ENCODE measurements at places on chromosomes 3 and 15.
A peak's percentile ranks its signal among the peaks of the same experiment; 100 is the strongest.

DNA sequence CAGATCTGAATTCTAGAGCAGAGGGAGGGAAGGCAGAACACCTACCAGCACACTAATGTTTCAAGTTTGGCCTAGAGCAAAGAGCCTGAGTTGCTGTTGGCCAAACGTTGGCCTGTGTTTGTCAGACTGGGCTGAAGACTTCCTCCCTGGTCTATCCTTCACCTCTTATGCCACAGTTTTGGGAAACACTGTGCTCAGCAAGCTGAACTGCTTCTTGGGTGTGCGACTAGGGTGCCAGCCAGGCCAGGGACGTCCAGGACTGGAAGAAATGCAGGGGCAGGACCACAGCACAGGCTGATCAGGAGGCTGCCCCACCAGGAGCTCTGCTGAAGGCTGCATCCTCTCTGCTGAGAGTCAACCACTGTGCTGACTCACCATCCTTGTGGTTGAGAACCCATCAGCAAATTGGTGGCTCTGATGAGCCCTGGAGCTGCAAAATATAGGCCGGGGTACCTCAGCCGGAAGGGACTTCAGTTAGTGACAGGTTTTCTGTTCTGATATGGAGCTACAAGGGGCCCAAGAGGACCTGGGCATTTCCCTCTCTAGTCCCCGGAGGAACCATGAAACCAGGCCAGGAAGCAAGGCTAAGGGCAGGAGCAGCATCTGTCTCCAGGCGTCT is 131.6 kb upstream of the RASGRP1 start:
- H3K36me3 ChIP-seq: peaks cover 3% of the 10 kb centered on the region
- H3K4me3 ChIP-seq: peak overlapping the region; percentile 72
- peaks cover 82% of the 10 kb centered on the region for H3K4me1 ChIP-seq
- H3K27me3 ChIP-seq: no peaks in the 10 kb centered on the region
- DNase-seq: peak; percentile 83

DNA sequence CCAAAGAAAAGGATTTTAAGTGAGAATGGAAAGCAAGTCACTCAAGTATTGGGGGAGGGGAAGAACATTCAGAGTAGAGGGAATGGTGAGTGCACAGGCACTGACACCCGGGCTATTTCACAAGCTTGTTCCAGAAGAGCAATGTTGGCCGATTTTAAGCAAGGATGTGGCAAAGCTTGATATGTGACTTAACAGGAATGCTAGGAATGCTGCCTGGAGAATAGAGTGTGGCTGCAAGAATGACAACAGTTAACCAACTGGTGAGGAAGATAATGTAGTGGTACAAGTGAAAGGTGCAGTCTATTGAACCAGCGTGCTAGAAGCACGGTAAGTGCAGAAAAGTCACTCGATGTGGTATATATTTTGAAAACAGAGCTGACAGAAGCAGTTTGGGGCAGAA is 6.2 kb upstream of the CCDC80 start:
- H3K4me1 ChIP-seq: peaks cover 37% of the 10 kb centered on the region
- H3K36me3 ChIP-seq: no peaks in the 10 kb centered on the region
- DNase-seq: no peak
- H3K4me3 ChIP-seq: no peak overlapping the region
- peaks cover 4% of the 10 kb centered on the region for H3K27me3 ChIP-seq

DNA sequence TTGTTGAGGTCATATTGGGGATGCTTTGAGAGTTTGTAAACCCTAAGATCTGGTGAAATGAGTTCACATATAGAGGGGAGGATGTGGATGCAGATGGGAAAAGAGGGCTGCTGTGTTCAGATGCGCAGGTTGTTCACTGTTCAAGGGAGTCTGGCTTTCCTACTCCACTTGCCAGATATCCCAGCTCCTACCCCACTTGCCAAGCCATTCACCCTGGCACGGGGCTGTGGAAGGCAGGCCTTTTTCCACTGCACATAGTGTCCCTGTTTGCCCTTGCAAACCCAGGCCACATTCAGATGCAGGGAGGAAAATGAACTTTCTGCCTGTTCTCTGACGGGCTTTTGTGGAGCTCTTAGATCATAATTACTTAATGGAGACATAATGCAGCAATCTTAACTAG is 29.0 kb downstream of the CRABP1 start:
- no peaks in the 10 kb centered on the region for H3K36me3 ChIP-seq
- H3K27me3 ChIP-seq: peaks cover 3% of the 10 kb centered on the region
- no peak for DNase-seq

DNA sequence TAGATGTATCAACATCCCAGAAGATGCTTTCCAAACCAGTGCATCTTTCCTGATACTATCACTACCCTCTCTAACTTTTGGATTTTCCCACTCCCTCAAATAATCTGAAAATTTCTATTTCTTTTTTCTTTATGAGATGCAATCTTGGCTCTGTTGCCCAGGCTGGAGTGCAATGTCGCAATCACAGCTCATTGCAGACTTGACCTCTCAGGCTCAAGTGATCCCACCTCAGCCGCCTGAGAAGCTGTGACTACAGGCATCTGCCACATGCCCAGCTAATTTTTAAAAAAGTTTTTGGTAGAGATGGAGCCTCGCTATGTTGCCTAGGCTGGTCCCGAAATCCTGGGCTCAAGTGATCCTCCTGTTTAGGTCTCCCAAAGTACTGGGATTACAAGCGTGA is 239.7 kb downstream of the SUCLG2 start:
- no peak overlapping the region for H3K4me3 ChIP-seq
- peaks cover 33% of the 10 kb centered on the region for H3K36me3 ChIP-seq
- H3K4me1 ChIP-seq: no peaks in the 10 kb centered on the region
- no peak for DNase-seq

GRCh38 chr15:90463381-90463780 is 66.3 kb upstream of the CRTC3 start:
- H3K4me3 ChIP-seq: no peak overlapping the region
- H3K36me3 ChIP-seq: peaks cover 68% of the 10 kb centered on the region
- H3K27me3 ChIP-seq: no peaks in the 10 kb centered on the region
- H3K27ac ChIP-seq: no peak overlapping the region

DNA sequence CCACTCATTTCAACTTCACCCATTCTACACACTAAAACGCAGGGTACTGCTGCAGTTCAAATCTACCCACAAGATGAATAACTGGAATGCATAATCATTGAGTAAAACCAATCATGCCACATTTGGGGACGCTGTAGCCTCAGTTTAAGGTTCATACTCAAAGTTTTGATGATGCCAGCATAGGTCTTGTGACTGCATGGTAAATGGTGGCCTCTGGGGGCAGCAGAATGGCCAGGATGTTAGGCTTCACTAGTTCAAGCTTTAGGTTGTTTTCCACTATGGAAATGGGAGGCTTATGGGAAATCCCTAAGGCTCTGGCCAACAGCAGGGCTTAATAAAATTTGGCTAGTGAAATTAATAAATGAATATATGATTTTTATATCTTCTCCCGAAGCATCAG is 104.3 kb upstream of the TSC22D2 start:
- no peaks in the 10 kb centered on the region for H3K36me3 ChIP-seq
- H3K4me3 ChIP-seq: no peak overlapping the region
- H3K27ac ChIP-seq: no peak overlapping the region
- H3K27me3 ChIP-seq: peaks cover 34% of the 10 kb centered on the region
- H3K4me1 ChIP-seq: no peaks in the 10 kb centered on the region

DNA sequence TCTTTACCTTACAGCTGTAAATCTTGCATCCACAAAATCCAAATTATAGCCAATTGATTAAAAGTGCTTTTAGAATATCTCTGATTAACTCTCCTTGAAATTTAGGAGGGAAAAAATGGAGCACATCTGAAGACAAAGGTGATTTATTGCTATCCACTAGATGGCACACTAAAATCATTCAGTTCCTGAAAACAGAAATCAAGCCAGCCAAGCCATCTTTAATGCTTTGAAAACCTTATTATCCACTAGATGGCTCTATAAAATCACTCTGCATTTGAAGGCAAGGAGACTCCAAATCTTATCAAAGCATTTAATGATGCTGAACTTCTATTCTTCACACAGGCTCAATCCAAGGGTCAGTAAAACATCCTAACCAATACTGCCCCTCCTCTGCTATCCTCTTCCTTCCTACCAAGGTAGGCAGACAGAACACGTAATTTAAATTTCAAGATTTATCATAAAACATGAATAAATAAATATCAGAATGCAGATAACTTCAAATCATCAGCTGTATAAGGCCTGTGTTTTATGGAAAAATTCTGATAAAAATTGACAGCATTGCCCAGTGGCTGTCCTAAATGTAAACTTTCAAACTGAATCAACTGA is 48.4 kb downstream of the GOLIM4 start:
- no peaks in the 10 kb centered on the region for H3K4me1 ChIP-seq
- no peak overlapping the region for H3K27ac ChIP-seq
- peak; percentile 37 for DNase-seq
- H3K4me3 ChIP-seq: no peak overlapping the region

DNA sequence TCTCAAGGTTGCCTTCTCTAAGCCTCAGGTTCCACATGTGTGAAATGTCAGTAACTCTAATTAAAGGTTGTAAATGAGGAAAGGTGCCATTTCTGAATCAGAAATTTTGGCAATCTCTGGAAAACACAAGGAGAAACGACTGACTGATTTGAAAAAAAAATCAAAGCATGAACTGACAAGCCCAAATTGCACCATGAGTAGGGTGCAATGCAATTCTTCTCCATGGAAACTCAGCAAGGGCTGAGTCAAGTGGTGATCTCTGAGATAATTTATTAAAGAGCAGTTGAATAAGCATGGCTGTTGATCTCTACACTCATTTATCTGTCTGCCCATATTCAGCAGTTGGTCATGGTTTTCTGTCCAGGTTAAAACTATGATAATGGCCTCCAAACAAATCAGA is 201.6 kb upstream of the CMC1 start:
- H3K4me1 ChIP-seq: no peaks in the 10 kb centered on the region
- H3K36me3 ChIP-seq: no peaks in the 10 kb centered on the region
- no peak overlapping the region for H3K27ac ChIP-seq
- no peak overlapping the region for H3K4me3 ChIP-seq
- no peak for DNase-seq
- H3K27me3 ChIP-seq: no peaks in the 10 kb centered on the region

GRCh38 chr3:50415816-50416215 is 56.5 kb upstream of the TMEM115 start:
- no peak for DNase-seq
- no peak overlapping the region for H3K27ac ChIP-seq
- no peaks in the 10 kb centered on the region for H3K4me1 ChIP-seq
- no peaks in the 10 kb centered on the region for H3K36me3 ChIP-seq

DNA sequence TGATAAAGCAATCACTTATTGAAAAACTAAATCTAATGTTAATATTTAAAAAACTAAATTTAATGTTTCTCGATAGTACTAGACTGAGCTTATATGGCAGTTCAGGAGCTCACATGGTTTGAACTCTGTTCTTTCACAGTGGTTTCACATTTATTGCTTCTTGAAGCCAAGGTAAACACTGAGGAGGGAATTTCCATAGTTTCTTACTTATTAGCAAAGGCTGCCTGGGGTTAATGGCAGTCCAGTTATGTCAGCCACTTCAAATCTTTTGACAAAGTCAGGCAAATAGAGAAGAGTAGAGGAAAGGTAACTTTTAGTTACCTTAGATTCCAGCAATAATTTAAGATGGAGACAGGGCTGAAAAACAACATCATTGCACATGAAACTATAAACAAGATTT is 831.5 kb downstream of the ROBO2 start:
- DNase-seq: no peak
- no peak overlapping the region for H3K27ac ChIP-seq
- H3K4me3 ChIP-seq: no peak overlapping the region
- no peaks in the 10 kb centered on the region for H3K27me3 ChIP-seq
- H3K36me3 ChIP-seq: no peaks in the 10 kb centered on the region

DNA sequence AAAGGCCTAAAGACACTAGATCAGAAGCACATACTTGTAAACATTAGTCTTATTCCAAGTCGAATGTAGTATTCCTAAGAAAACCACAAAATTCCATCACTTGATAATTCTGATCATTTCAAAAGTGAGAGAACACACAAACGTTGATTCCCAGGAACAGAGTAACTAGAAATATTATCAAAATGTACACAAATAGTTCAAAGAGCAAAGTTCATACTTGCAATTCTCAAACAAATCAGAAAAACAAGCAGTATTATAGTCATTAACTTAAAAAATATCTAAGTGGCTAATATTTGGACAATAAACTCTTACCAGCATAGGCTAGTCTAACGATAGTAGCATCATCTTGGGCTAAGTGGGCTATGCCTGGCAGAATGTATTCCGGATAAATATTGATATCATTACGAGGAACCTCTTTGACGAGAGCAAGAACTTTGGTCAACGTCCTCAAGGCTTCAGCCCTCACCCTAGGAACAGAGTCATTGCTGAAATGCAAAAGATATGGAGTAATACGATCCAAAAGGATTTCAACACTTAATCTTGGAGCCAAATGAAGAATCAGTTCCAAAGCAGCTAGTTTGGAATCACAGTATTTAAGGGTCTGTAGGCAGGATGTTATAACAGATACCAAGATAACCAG is 13.3 kb downstream of the PIK3R4 start:
- no peak for DNase-seq
- H3K4me1 ChIP-seq: peaks cover 12% of the 10 kb centered on the region
- no peaks in the 10 kb centered on the region for H3K27me3 ChIP-seq
- no peak overlapping the region for H3K27ac ChIP-seq
- peaks cover 34% of the 10 kb centered on the region for H3K36me3 ChIP-seq

DNA sequence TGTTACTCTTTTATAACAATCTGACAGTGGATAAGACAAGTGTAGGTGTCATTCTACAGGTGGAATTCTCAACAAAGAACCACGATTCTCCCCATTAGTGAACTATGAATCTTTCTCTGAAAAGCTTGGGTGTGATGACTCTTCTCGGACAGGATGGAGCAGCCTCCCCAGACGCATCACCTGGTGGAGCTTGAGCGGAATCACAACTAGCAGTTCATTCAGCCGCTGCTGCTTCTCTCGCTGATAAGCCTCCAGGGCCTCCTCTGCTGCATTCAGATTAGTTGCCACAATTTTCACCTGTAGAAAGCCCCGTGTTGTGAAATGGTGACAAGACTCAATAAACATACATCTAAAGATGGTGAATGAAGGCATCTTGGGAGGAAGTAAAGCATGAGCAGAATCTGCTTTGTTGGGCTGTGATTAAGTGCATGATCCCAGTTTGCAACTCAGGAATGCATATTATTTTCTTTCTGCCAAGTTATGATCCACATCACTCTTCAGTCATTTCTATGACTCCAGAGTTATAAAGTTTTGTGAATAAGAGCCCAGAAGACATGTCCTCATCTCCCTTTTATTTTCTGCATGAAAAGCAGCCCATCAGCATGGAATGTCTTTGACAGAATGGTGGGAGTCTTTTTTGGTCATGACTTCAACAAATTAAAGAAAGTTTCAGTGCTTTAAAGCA is 93.6 kb downstream of the BOC start:
- H3K27ac ChIP-seq: no peak overlapping the region
- no peaks in the 10 kb centered on the region for H3K36me3 ChIP-seq
- no peaks in the 10 kb centered on the region for H3K4me1 ChIP-seq
- no peak for DNase-seq

Data from activated CD4-positive, alpha-beta T cell treated with anti-CD3 and anti-CD28 coated beads, Interleukin-2, amount 10 ng/mL, durations not matched to agents 7 days and 5 days (primary cell).